ENCODE measurements at places on chromosomes 11 and 22. TPM values are rescaled to one million over a fixed set of nuclear protein-coding genes. Genes with fewer than 3 reads are reported as not detected.
A peak's percentile ranks its signal among the peaks of the same experiment; 100 is the strongest.

DNA sequence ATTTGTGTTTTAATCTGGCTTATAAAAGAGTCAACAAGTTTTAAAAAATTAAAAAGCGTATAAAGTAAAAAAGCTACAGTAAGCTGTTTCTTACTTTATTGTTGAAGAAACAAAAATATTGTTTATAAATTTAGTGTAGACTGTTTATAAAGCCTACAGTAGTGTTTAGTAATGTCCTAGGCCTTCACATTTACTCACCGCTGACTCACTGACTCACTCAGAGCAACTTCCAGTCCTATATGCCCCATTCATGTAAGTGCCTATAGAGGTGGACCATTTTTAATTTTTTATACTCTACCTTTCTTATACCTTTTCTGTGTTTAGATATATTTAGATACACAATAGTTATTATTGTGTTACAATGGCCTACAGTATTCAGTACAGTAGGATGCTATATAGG, 12.2 kb downstream of the MPPED2 start:
- no peaks in the 10 kb centered on the region for H3K27me3 ChIP-seq
- H3K36me3 ChIP-seq, result no peaks in the 10 kb centered on the region
- H3K27ac ChIP-seq, result no peak overlapping the region
- no peak overlapping the region for H3K4me3 ChIP-seq

- H3K36me3 ChIP-seq, result no peaks in the 10 kb centered on the region
- DNase-seq, result no peak
- H3K27me3 ChIP-seq, result no peaks in the 10 kb centered on the region
- no peak overlapping the region for H3K27ac ChIP-seq
- no peaks in the 10 kb centered on the region for H3K4me1 ChIP-seq
Measured at GRCh38 chr11:36974771-36975170, 376.7 kb upstream of the RAG2 start.

GRCh38 chr11:45343444-45343843, 57.3 kb upstream of the SYT13 start:
- peaks cover 33% of the 10 kb centered on the region for H3K4me1 ChIP-seq
- no peak overlapping the region for H3K4me3 ChIP-seq
- H3K27ac ChIP-seq, result peak overlapping the region; percentile 3
- no peaks in the 10 kb centered on the region for H3K36me3 ChIP-seq
- no peak for DNase-seq

The SMIM38 gene
- total RNA-seq, result 0.32 TPM

GRCh38 chr11:17280494-17281127, 4.1 kb downstream of the NUCB2 start:
- no peak overlapping the region for H3K27ac ChIP-seq
- H3K4me1 ChIP-seq, result peaks cover 2% of the 10 kb centered on the region
- no peaks in the 10 kb centered on the region for H3K36me3 ChIP-seq
- no peak for DNase-seq
- no peak overlapping the region for H3K4me3 ChIP-seq

The CCDC188 gene
- total RNA-seq, result 0.54 TPM

GRCh38 chr22:43267981-43268660, 75.1 kb downstream of the SCUBE1 start:
- no peaks in the 10 kb centered on the region for H3K36me3 ChIP-seq
- DNase-seq, result no peak
- peaks cover 19% of the 10 kb centered on the region for H3K4me1 ChIP-seq
- H3K27me3 ChIP-seq, result peaks cover 2% of the 10 kb centered on the region
- no peak overlapping the region for H3K4me3 ChIP-seq

The TAGLN gene
- 6.1 TPM for total RNA-seq
